ENCODE measurements at places on chromosomes 12 and 14.

DNA sequence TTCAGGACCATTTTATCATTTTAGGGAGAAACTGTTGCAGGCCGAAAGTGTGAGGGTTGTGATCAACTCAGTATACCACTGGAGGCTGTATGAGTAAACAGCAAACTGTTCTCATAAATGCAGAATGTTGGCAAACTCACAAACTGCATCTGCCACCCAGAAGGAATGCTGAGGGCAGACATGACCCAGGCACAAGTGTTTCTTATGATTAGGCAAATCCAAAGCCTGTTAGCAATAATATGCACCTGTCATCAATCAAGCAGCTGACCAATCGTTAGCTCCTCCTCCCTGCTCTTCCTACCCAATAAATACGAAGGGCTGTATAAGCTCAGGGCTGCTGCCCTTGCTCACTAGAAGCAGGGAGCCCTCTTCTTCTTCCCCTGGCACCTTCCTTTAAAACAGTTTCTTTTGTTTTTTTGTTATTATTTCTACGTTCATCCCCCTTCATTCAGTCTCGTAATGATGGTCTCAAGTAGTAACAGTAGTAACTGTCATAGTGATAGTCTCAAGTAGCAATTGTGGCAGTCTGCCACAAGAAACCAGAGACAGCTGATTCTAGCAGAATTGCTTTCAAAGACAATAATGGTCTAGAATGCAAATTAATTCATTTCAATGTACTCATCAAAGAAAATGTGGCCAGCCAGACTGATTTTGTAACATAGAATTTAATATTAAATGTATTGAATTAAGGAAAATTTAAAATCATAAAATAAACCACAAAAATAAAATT, 15.2 kb upstream of the CCDC175 start:
- DNase-seq = no peak

- no peak for DNase-seq
Measured at GRCh38 chr14:20387576-20387975, 25.7 kb downstream of the TEP1 start.

GRCh38 chr14:91264151-91265150, 19.9 kb upstream of the GPR68 start:
- peak; percentile 45 for DNase-seq

DNA sequence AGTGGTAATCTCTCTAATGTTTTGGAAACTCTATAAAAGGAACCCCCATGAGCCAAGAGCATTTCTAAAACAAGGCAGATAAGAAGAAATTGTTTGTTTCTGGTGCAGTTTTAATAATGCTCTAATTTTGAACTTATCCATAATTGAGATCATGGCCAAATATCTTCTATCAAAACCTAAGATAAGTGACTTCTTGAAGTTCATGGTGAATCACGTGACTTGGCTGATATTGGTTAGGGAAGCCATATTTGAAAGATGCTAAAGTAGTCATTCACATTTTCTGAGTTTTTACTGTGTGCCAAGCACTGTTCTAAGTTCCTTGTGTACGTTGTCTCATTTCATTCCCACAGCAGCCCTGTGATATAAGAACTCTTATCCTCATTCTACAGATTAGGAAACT, 157.9 kb downstream of the KICS2 start:
- no peak for DNase-seq

Measured in activated CD8-positive, alpha-beta T cell treated with anti-CD3 and anti-CD28 coated beads, Interleukin-2, amount 10 ng/mL, durations not matched to agents 7 days and 5 days (primary cell).